ENCODE measurements at places on chromosomes 3 and 15.

GRCh38 chr3:122825460-122825859 is 30.6 kb downstream of the SLC49A4 start:
- DNase-seq: no peak

GRCh38 chr15:36925653-36926426 is 174.5 kb downstream of the MEIS2 start:
- no peak for DNase-seq

- DNase-seq: peak; percentile 31
Measured at GRCh38 chr3:57221883-57222282, 5.6 kb upstream of the APPL1 start.

DNA sequence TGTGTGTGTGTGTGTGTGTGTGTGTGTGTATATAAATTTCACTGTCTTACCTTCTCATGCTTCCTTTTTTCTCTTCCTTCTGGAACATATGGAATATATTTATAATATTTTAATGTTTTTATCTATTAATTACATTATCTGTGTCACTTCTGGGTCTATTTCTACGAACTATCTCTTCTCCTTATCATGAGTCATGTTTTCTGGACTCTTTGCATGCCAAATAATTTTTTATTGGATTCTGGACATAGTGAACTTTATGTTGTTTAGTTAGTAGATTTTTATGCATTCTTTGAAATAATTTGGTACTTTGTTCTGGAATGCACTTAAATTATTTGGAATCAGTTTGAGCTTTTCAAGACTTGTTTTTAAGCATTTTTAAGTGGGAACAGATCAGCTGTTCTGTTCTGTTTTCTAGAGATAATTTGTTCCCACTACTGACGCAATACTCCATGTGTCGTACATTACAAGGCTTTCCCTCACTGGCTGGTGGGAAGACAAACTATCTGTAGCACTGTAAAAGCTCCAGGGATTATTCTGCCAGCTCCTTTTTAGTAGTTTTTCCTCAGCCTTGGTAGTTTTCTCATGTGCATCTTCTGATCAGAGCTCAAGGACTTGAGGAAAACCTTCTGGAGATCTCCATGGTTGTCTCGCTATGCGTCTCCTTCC is 302.0 kb downstream of the CLSTN2 start:
- no peak for DNase-seq

- no peak for DNase-seq
Measured at GRCh38 chr3:186166036-186166435, 57.1 kb upstream of the ETV5 start.

DNA sequence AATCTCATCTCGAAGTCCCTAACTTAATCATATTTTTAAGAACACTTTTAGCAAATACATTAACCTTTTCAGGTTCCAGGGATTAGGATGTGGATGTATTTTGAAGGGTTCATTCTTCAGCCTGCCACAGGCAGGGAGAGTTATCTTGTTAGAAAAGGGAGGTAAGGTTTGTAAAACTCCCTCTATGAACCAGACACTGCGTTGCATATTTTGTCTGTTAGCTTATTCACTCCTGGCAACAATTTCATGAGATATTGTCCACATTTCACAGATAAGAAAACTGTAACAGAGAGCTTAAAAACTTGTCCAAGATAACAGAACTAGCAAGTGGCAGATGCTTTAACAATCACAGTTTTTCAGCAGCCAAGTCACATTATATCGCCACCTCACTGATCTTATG is 155.4 kb downstream of the DIPK2A start:
- no peak for DNase-seq

GRCh38 chr15:36726224-36726623 is 146.8 kb downstream of the CDIN1 start:
- DNase-seq: no peak

- no peak for DNase-seq
Measured at GRCh38 chr15:72740219-72740618, 43.3 kb downstream of the ADPGK start.

DNA sequence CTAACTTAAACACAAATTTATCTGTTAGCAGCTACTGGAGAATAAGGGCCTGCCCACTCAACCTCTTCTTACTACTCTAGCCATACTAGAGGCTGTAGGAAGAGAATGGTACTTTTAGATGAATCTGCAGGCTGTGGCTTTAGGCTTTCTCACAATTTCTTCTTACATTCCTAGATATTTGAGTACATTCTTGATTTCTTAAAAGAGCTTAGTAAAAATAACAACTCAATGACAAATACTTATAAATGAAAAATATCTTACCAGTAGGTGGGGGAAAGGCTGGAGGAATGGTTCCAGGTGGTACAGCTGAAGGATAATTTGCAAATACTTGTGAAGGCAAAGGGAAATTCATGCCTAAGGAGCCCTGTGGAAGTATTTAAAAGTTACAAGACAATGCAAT is 92.9 kb upstream of the GK5 start:
- DNase-seq: peak; percentile 24

GRCh38 chr3:12663401-12663935 is 449 bp downstream of the RAF1 start:
- peak; percentile 57 for DNase-seq

DNA sequence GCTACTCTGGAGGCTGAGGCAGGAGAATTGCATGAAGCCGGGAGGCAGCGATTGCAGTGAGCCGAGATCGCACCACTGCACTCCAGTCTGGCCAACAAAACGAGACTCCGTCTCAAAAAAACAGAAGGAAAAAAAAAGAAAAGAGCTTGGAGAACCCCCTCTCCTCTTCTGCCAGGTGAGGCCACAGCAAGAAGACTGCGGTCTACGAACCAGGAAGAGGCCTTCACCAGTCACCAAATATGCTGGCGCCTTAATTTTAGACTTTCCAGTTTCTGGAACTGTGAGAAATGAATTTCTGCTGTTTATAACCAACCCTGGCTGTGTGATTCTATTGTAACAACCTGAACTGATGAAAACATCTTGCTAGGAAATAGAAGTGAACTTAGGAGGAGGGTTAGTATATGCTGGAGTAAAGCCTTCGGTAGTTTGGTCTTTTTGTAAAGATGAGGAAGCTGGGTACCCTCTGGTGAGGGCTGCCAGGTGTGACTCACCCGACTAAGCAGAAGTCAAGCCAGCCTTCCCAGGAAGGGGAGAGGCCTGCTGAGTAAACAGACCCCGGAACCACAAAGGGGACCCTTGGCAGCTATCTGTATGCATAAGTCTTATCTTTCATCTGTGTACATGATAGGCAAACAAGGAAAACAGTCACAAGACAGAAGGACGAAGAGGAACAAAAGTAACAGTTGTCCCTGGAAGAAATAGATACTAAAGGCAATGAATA is 78.7 kb downstream of the KLF13 start:
- DNase-seq: no peak

DNA sequence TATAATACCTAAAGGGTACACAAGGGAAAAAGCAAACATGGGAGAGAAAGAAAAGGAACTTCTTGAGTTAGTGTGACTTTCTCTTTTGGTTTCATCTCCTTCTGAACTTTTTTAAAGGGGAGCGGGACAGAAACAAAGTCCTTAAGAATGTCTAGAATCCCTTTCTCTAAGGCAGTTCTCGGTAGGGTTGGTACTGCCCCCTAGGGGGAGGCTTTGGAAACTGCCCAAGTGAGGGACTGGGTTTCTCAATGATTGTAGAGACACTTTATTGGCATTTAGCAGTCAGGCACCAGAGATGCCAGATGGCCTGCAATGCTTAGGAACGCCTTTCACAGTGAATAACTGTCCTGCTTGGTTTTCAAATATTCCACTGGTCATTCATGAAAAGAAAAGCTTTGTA is 172.7 kb downstream of the WDR72 start:
- DNase-seq: peak; percentile 11

DNA sequence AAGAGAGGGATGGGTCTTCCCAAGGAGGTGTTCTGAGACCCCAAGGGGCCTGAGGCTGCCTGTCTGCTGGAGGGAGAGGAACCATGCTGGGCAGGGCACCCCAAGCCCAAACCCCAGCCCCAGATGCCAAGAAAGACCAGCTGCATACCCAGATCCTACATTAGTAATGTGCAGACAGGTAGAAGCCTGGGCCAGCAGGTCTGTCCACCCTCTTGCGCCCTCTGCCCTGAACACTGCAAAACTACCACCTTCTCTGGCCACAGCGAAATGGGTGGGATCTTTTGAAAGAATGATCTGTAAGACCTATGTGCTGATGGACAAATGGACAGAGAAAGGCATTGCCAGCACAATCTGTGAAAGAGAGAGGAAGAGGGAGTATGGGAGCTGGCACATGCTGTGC is 283.2 kb downstream of the EPHB1 start:
- no peak for DNase-seq

GRCh38 chr15:48507416-48508065 is 138.0 kb downstream of the FBN1 start:
- DNase-seq: peak; percentile 60

DNA sequence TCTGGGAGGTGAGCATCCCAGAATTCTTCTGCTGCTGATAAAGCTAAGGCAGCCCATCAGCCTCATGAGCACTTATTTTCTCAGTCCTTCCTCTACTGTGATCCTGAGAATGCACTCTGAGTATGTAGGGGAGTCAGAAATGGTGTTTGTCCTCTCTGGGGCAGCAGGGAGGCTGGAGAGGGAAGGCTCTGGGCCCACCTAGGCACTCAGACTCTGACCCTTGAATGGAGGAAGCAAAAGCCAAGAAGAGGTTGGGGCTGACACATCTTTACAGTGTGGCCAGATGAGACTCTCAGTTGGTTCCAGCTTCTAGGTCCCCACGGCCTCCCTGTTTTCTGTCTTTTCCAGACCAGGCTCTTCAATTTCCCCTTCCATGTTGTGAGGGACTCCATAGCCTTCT is 36.1 kb upstream of the BLM start:
- DNase-seq: no peak

DNA sequence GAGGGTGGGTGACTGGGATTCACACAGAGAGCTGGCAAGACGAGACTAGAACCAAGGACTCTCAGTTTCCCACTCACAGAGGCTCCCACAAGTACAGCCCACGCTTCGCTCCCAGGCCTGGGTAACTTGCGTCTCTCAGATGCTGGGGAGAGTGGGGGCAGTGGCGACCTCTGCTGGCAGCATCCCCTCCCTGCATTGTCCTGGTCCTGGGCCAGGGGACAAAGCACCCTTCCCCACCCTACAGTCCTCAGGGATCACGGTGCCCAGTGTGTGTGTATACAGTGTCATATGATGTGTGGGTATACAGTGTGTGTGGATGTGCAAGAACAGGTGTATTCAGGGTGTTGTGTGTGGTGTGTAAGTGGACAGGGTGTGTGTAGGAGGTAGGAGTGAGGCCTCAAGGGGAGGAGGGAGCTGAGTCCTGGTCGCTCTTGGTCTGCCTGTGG is 12.8 kb downstream of the VILL start:
- DNase-seq: peak; percentile 77

DNA sequence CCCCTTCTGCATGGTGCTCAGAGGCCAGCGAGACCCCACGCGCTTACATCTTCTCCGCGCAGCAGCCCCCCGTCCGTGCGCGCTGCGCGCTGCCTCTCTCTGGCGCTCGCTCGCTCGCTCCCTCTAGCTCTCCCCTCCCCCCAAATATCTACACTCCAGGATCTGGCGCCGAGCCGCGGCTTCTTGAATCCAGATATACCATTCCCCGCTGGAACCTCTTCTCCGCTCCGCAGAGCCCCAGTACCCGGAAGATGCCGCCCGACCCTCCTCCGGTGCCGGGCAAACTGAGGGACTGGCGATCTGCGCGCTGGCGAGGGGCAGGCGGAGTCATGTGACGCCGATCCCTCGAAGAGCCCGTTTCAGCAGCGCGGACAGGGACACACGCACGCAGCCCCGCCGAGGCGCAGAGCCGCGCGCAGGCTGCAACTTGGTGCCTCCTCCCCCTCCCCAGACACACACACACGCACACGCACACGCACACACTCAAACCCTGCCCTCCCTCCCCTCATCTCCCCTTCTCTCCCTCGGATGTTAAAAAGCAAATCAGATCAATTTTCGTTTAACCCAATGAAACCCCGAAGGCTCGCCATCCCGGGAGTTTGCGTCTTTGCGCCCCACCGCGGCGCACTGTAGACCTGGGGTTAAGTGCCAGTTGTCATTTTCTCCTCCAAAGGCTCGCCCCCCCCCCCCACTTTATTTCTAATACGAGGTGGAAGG is at the start of gene RASGRF1:
Gene RASGRF1, minus strand, starts transcription at position 294 of the 717 bp plus-strand sequence. Its CDS starts 282 bp downstream, at position 12.
- peak; percentile 31 for DNase-seq

- DNase-seq: no peak
Measured at GRCh38 chr3:163175970-163176369, 1679.4 kb downstream of the OTOL1 start.

DNA sequence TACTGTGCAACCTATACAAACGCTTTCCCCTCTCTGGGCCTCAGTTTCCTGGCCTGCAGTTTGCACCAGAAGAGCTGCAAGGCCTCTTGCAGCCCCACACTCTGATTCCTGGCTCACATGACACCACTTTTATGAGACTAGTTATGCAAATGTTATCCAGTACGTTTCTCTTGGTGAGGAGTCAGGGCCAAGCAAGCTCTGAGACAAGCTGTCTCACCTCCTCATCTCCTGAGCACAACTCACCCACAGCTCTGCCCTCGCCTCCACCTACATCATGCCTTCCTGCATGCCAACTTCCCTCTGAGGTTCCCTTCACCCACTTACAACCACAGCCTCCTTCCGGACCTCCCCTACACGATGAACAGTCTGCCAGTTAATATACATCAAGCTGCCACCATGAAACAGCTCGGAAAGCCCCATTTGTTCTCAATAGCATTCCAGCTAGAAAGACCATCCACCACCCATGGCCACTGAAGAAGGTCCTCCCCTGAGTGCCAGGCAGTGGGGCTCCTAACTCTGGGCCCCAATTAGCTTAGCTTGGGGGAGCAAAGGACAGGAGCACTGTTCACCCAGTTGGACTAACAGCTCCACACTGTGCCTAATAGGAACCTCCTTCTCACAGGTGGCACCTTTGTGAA is 25.0 kb downstream of the CRYGS start:
- DNase-seq: no peak

GRCh38 chr15:96338766-96339618 is 8.5 kb downstream of the NR2F2 start:
- DNase-seq: no peak

GRCh38 chr3:59759298-59760031 is 709.6 kb upstream of the CFAP20DC start:
- peak; percentile 23 for DNase-seq

DNA sequence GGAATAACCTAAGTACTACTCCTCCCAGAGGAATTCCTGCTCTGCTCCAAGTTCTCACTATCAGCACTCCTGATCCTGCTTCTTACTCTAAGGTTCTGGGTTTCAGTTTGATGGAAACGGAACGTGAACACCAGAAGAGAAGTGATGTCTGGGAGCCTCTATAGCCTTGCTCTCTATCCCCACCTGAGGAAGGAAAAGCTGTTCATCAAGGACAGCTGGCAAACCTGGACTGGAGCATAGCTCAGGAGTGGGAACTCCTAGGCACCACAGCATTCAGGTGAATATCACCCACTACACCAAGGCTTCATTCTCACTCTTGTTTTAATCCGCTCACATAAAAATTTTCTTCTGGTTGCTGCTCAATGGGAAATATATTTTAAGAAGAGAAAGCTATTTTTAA is 13.0 kb upstream of the CADPS start:
- DNase-seq: no peak

GRCh38 chr3:130341882-130342281 is 3.6 kb upstream of the COL6A5 start:
- DNase-seq: peak; percentile 9

- DNase-seq: no peak
Measured at GRCh38 chr3:134693226-134693625, 42.4 kb upstream of the KY start.
